ENCODE measurements at places on chromosomes 1 and 21.
A peak's percentile ranks its signal among the peaks of the same experiment; 100 is the strongest.

GRCh38 chr1:84427250-84428188, 29.2 kb downstream of the DNASE2B start:
- DNase-seq = no peak

GRCh38 chr1:187655104-187655503, 826.4 kb downstream of the PLA2G4A start:
- DNase-seq = no peak

GRCh38 chr1:244878681-244879080, 14.3 kb upstream of the HNRNPU start:
- no peak for DNase-seq

DNA sequence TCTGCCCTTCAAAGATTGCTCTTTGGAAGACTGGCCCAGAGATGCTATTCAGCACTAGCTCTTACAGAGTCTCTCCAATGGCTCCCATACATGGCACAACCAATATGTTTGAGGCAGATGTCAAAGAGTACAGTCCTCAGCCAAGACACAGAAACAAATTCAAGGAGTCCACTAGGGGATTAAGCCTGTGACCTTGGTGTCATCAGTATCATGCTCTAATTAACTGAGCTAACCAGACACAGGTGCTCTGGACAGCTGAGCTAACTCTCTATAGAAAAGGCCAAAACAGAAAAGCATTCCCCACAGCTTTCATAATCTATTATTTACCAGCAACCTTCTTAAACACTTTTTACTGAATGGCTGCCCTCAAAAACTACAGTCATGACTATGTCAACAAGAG, 666.0 kb upstream of the PLXNA2 start:
- DNase-seq = no peak

DNA sequence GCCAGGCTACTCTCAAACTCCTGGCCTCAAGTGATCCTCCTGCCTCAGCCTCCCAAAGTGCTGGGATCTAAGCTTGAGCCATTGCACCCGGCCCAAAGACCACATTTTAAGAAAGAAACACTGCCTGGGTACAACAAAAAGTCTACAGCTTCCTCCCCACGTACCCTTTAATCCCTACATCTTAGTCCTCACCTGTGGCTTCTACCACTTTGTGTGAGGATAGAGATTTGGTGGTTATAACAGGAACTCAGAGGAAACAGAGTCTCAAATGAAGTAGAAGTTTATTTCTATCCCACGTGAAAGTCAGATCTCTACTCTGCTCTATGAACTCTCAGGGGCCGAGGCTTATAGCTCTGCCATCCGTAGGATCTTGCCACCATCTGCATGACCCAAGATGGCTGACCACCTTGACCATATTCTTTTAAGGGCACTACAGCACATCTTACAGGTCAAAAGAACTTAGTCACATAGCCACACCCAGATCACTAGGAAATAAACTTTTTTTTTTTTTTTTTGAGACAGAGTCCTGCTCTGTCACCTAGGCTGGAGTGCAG, 13.4 kb downstream of the GPX7 start:
- DNase-seq = no peak

GRCh38 chr21:45453308-45453950, 48.5 kb downstream of the COL18A1 start:
- DNase-seq = no peak

- no peak for DNase-seq
Observed at GRCh38 chr1:202311875-202312635, 29.7 kb downstream of the UBE2T start.

DNA sequence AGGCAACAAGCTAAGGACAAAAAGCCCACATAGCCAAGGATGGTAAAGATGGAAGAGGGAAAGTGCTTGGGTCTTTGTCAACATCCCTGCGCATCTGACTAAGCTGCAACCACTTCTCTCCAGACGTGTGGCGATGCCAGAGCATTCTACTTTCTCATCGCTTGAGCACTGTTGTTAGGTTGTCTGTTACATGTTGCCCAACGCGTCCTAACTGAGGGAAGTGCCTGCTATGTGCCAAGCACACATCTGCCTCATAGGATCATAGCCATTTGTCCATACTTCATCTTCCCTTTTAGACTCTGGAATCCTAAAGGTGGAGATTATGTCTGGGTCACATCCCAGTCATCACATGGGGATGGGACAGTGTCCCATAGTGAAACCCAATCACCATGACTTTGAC, 464.9 kb downstream of the MATN1 start:
- DNase-seq = no peak

GRCh38 chr1:44973645-44974044, 12.8 kb downstream of the EIF2B3 start:
- no peak for DNase-seq

DNA sequence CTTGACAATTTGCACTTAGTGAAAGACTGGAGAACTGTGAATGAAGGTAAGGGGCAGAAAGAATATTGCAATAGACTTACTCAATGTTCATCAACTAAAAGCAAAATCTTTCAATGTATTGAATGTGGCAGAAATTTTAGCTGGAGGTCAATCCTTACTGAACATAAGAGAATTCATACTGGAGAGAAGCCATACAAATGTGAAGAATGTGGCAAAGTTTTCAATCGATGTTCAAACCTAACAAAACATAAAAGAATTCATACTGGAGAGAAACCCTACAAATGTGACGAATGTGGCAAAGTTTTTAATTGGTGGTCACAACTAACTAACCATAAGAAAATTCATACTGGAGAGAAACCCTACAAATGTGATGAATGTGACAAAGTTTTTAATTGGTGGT, 80.7 kb downstream of the JMJD4 start:
- DNase-seq = no peak

DNA sequence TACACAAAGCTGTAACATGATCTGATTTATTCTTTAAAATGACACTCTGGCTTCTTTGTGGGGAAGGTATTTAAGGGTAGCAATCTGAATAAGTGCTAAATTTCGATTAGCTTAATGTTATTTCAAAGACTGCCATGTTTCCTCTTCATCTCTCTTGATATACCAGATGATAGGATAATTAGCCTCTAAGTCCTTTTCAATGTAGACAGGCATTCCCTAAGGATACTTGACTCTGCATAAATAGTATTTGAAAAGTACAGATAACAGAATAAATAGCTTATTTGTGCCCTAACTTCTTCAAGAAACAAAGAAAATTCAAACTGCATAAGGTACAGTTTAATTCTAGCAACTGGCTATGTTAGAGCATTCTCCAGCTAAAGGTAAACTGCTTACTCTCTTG, 46.2 kb downstream of the ARHGAP29 start:
- no peak for DNase-seq

DNA sequence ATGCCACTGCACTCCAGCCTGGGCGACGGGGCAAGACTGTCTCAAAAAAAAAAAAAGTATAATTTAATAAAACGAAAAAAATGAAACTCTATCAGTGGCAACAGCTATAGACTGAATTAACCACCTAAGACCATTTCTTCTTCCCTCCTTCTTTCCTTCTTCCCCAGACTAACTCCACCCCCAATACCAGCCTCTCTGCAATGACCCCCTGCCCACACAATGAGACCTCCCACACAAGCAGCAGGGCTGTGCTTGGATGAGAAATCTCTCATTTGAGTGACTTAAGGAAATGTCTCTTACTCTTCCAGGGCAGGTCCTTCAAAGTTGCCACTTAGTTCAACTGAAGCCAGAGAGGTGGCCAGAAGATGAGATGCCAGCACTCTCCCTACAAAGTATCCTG, 94.5 kb upstream of the SYT6 start:
- no peak for DNase-seq

DNA sequence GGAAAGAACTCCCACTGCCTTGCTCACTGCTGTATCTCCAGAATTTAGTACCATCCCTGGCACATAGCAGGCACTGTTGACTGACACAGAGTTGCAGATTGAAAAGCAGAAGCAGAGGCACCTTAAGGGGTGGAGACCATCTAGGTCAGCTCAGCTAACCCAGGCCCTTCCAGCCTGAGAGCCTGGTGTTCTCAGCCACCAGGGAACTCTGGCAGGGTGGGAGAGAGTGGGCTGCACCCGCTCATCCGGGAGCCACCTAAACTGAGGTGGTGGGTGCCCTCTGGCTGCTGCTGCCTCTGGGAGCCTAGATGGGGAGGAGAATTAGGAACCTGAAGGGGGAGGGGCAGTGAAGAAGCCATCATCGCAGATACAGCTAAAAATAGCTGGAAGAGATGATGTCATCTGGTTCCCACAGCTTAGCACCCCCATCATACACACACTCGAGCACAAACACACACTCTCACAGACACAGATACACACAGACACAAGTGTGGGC, 1.5 kb upstream of the TSPAN1 start:
- no peak for DNase-seq

- DNase-seq = no peak
Observed at GRCh38 chr1:118862755-118863154, 125.4 kb downstream of the TBX15 start.

GRCh38 chr1:42369471-42369870, 11.1 kb upstream of the RIMKLA start:
- DNase-seq = no peak

DNA sequence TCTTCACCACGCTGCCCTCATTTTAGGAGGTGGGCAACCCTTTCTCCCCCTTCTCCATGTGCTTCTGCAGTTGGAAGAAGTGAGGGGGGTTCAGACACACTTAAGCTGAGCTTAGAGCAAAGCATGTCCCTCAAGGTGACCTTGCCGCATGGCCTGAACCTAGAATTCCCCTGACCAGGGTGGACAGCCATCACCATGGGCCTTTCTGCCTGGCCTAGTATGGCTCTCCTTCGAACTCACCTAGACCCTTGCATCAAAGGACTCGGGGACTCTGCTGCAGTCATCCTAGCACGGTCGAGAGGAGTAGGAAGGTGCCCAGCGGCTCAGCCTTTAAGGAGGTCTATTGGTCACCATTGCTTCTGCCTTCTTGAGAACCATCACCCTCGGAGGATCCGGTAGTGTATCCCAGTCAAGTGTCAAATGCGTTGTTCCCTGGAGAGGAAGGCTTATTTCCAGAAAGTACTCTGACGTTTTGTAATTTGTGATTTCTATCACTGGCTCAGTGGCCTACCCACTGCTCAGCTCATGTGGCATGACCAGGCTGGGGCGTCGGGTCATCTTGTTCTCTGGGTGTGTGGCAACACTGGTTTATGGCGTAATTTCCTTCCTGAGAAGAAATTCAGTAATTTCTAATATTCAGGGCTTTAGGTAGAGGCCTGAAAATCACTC, at the start of gene KCNE1:
Gene KCNE1 (minus strand): TSS at position 424 of the 669 bp plus-strand sequence. CDS start 62,576 bp downstream, outside the sequence.
- no peak for DNase-seq

- DNase-seq = no peak
Observed at GRCh38 chr1:21331752-21332478, 41.7 kb upstream of the ECE1 start.

- DNase-seq = peak; percentile 38
Observed at GRCh38 chr1:230977761-230978490, 735 bp downstream of the TTC13 start.

- no peak for DNase-seq
Observed at GRCh38 chr1:30324251-30325084, 398.9 kb downstream of the MATN1 start.

DNA sequence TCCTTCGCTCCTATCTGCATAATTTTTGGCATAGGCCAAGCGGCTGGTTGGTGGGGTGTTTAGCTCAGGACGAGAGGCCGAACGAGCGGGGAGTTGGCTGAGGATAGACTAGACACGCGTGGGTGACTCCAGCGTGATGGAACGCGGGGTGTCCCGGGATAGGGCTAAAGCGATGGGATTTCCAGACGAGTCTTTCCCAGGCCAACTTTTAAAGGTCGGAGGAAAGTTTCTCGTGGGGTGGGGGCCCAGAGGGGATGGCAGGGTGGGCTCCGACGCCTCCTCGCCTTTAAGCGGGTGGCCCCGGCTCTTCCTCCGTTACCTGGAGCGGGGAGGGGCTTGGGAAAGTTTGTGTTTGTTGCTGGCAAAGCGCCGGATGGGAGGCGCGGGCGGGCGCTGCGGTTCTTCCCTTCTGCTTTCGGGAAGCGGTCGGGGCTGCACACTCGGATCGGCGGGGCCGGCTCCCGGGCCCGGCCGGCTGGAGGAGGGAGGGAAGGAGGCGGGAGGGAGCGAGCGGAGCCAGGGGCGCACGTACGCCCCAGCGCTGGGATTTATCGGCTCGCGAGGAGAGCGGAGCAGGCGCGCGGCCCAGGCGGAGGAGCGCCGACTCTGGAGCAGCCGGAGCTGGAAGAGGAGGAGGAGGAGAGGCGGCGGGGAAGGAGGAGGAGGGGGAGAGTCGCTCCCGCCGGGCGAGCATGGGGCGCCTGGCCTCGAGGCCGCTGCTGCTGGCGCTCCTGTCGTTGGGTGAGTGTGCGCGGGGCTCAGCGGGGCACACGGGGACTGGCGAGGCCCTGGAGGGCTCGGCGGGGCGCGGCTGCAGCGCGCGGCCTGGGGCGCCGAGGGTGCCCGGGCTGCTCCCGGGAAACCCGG, at the start of gene PTGFRN:
Gene PTGFRN (plus strand): TSS at position 405 of the 867 bp plus-strand sequence. CDS start 288 bp downstream, at position 693.
- peak; percentile 47 for DNase-seq

DNA sequence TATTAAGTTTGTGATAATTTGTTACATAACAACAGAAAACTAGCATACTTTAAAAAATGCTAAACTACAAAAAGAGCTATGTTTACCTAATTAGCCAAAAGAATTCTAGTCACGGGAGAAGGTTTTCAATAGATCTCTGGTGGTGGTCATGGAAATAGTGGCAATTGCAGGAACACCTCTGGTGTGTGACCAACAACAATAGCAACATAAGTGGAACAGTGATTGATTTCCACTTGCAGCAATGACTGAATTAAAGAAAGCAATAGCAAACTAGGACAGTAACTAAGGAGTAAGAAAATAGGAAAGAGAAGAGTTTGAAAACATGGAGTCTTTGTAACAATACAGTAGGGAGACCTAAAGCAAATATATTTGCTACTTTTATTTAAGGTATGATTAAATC, 171.3 kb upstream of the ADGRL4 start:
- DNase-seq = no peak

GRCh38 chr1:41152622-41153044, 89.5 kb downstream of the SCMH1 start:
- no peak for DNase-seq

GRCh38 chr1:10793129-10793651, 3.3 kb downstream of the CASZ1 start:
- DNase-seq = no peak

DNA sequence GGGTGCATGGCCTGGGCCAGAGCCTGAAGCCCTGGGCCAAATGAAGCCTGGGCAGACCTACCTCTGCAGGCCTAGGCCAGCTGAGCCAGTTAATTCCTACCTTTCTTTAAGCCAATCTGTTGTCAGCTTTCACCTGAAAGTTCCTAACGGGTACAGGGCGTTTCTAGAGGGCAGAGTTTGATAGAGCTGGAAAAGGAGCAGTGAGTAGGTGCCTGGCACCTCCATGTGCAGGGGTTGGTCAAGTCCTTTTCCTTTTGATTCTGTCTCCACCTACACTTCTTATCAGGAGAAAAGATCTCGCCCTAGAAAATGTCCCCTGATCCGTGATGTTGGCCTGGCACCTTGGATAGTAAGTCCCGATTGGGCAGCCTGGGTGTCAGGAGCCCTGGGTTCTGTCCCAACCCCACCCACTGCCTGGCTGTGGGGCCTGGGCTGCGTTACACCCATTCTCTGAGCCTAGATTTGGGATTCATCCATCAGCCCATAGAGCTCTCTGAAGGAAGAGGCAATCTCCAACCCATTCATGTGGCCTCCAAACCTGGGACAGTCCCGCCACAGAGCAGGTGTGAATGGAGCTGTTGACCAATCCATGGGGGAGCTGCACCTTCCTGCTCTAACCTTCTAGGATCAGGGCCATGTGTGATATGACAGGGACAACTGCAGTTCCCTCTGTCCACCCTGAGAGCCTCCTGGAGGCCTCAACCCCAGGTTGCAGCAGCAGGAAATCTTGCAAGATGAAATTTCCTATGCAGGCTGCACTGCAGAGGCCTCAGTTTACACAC, 304.3 kb downstream of the MATN1 start:
- no peak for DNase-seq
